ENCODE measurements at places on chromosomes 1 and 21. TPM values are rescaled to one million over a fixed set of nuclear protein-coding genes. Genes with fewer than 3 reads are reported as not detected.

ARID1A gene
- 18.8 TPM for total RNA-seq

TMEM201 gene
- total RNA-seq = 6.6 TPM

CZIB gene
- total RNA-seq = 54.8 TPM

AADACL4 gene
- total RNA-seq = not detected

GJB3 gene
- total RNA-seq = not detected

SYT6 gene
- total RNA-seq = not detected

LPAR3 gene
- total RNA-seq = 0.58 TPM

ITLN2 gene
- total RNA-seq = not detected

KIAA1614 gene
- total RNA-seq = 14.6 TPM

UBASH3A gene
- not detected for total RNA-seq

DNAI4 gene
- total RNA-seq = 4.1 TPM

ZBTB8B gene
- not detected for total RNA-seq

RGS8 gene
- total RNA-seq = not detected

SMAP2 gene
- total RNA-seq = 8.7 TPM

OR6N2 gene
- not detected for total RNA-seq

E2F2 gene
- under 0.01 TPM for total RNA-seq

ZMPSTE24 gene
- total RNA-seq = 31.9 TPM

FBLIM1 gene
- total RNA-seq = 103 TPM

SYDE2 gene
- total RNA-seq = 3.9 TPM

DYNLT4 gene
- total RNA-seq = not detected

CD5L gene
- not detected for total RNA-seq

SRSF10 gene
- total RNA-seq = 59.3 TPM

CNR2 gene
- not detected for total RNA-seq

HYI gene
- total RNA-seq = 55.9 TPM

IGSF3 gene
- total RNA-seq = 13.4 TPM

TP73 gene
- total RNA-seq = not detected

SYNC gene
- 80.6 TPM for total RNA-seq

HTR6 gene
- not detected for total RNA-seq

S100A7A gene
- total RNA-seq = not detected

GSTM2 gene
- 78.2 TPM for total RNA-seq

TEDDM1 gene
- total RNA-seq = not detected
